ENCODE measurements at places on chromosomes 4 and X. TPM values are rescaled to one million over a fixed set of nuclear protein-coding genes. Genes with fewer than 3 reads are reported as not detected.

- no peak for DNase-seq
These were observed 8.0 kb downstream of the SFRP2 start for GRCh38 chr4:153780876-153781275.

DNA sequence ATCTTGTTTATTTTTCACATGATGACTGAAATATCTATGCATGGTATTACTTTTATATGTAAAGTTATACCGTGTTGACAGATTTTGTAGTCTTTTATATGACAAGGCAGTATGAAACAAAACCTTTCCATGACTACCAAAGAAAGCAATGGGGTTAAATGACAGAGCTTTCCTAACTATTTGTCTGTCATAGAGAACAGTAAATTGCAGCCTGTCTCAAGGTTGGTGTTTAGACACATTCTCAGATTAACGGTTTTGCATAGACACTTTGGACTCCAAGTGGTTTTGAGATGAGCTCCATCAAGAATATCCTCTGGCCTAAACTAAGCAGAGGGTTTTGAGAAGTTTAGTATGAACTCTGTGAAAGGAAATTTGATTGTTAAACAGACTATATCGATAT is 180.7 kb upstream of the TENM3 start:
- DNase-seq = no peak

The CT47B1 gene
- total RNA-seq = not detected

- peak; percentile 4 for DNase-seq
These were observed 47.5 kb downstream of the CPZ start for GRCh38 chr4:8639777-8640720.

GRCh38 chrX:54180403-54180802 is 2.7 kb downstream of the FAM120C start:
- no peak for DNase-seq

- DNase-seq = peak; percentile 33
These were observed 177.8 kb upstream of the GK2 start for GRCh38 chr4:79585834-79586233.

DNA sequence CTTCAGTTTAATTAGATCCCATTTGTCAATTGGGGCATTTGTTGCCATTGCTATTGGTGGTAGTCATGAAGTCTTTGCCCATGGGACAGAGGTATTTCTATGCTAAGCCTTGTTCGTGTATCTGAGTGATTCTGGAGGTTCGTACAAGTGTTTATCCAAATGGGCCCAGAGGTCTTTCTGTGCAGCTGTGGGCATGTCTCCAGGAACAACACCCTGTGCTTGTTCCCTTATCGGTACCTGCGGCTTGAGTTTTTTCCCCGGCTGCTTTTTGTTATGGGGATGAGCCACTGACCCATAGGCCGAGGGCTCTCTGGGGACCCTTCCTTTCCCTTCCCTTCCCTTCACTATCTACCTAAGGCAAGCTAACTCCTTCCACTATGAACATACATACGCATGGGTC is 81.4 kb upstream of the WDR1 start:
- no peak for DNase-seq

The C4orf51 gene
- 15.4 TPM for total RNA-seq

DNA sequence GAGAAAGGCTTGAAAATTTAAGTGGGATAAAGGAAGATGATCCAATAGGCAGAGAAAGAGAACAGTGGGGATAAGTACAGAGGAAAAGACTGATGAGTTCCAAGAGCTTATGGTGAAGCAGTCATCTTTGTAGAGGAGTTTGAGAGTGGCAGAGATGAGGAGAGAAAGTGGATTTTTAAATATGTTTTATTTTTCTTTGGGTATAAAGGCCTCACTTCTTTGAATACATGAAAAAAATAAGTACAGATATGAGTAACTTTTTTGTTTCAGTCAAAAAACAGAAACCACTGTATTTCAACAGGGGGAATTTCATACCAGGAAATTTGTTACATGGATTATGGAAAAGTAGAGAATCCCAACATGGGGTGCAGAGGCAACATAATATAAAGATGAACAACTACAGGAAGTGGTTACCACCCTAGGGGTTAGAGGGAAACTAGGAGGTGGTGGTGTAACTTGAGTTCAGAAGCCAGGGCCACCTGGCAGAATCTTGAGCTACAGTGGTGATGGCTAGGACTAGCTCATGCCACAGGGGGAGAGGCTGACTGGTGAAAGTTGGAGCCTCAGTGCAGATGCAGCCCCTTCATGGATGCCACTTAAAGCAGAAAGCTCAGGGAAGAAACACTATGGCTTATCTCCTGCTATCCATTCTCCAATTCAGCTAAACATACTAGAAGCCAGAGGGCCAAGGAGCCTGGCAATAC is 3.4 kb upstream of the CYBB start:
- DNase-seq = no peak

- no peak for DNase-seq
These were observed 402.4 kb upstream of the NDST4 start for GRCh38 chr4:115515772-115516171.

The ZNF595 gene
- total RNA-seq = 24.5 TPM

All from WTC11 (cell line).